ENCODE measurements at places on chromosomes 6 and 20. TPM values are rescaled to one million over a fixed set of nuclear protein-coding genes. Genes with fewer than 3 reads are reported as not detected.

The USP49 gene
- 3.3 TPM for total RNA-seq

The SCGN gene
- total RNA-seq, result 13.0 TPM

The XKR7 gene
- not detected for total RNA-seq

The IMPG1 gene
- total RNA-seq, result not detected

The TMEM244 gene
- not detected for total RNA-seq

The SEMG1 gene
- not detected for total RNA-seq

The CPNE5 gene
- total RNA-seq, result 3.0 TPM

The OR5V1 gene
- total RNA-seq, result not detected

The POPDC3 gene
- 0.79 TPM for total RNA-seq

DNA sequence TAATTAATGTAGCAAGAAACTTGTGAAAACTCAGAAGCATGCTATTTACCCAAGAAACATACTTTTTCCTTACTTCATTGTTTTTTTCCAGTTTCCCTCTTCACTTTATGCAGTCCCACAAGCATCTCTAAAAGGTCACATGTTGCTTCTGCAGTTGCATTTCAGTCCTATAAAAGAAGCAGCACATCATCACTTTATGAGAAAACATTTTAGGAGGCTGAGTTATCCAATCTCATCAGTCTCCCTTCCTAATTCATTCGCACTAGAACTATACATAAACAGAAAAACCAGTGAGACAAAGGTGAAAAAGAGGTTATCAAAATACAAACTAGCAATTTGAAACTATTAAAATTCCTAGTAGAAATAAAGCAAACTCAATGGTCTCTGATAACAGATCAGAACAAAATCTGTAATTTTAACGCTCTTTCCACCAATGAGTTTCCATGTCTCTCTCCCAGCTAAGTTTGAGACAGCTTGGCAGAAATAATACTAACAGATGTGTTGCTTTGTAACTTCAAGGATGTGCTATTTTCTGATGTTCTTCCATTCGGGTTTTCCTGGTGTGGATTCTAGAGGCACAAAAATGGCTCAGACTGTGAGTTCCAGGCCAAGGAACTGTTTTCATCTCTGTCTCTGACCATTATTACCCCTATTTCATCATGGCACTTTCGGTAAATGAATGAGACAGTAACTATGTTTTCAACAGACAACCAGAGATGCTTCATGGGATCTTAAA, 48.4 kb downstream of the ZHX3 start:
- no peak overlapping the region for H3K4me3 ChIP-seq
- H3K27ac ChIP-seq, result no peak overlapping the region
- DNase-seq, result no peak

GRCh38 chr20:63517376-63518309, 2.9 kb upstream of the PPDPF start:
- H3K4me3 ChIP-seq, result no peak overlapping the region
- H3K36me3 ChIP-seq, result no peaks in the 10 kb centered on the region
- peaks cover 22% of the 10 kb centered on the region for H3K4me1 ChIP-seq
- no peak overlapping the region for H3K27ac ChIP-seq
- no peak for DNase-seq

GRCh38 chr6:84967965-84968364, 203.6 kb upstream of the TBX18 start:
- H3K27ac ChIP-seq, result no peak overlapping the region
- H3K36me3 ChIP-seq, result no peaks in the 10 kb centered on the region
- no peaks in the 10 kb centered on the region for H3K4me1 ChIP-seq

DNA sequence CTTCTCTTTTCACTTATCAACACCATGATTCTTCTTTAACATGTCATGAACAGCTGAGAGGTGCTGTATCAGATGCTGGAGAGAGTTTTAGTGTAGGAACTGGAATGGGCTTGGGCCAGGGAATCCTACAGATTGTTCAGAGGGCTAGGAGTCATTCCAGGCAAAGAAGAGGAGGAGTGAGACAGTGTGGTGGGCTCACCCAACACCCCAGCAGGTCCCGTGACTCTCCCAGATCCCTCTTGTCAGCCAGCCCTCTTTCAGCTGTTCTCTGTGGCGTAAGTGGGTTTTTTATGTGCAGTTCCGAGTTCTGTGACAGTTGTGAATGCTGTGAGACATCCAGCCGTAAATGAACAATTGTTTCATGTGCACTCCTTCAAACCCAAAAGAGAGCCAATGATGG, 31.4 kb upstream of the CEP162 start:
- H3K27me3 ChIP-seq, result no peaks in the 10 kb centered on the region
- no peak overlapping the region for H3K4me3 ChIP-seq
- H3K27ac ChIP-seq, result no peak overlapping the region
- no peaks in the 10 kb centered on the region for H3K36me3 ChIP-seq

- H3K27ac ChIP-seq, result no peak overlapping the region
- DNase-seq, result no peak
- no peaks in the 10 kb centered on the region for H3K27me3 ChIP-seq
- H3K4me3 ChIP-seq, result no peak overlapping the region
These were observed 176.7 kb upstream of the COL21A1 start for GRCh38 chr6:56424064-56424463.

DNA sequence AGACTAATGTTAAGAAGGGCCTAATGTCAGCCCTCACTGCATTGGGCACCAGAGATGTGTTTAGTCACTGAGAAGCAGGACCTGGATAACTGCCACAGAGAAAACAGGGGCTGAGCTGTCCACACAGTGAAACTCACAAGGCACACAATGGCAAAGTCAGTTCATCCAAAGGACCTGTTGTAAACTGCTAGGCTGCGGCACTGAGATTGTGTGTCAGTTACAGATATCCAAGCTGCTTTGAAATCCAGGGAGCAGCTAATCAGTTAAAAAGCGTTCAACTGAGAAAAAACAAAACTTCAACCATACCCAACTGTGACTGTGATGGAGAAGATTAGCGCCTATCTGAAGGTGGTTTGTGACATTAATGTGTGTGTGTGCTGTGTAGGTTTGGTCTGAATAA, 27.8 kb upstream of the TMEM14A start:
- no peaks in the 10 kb centered on the region for H3K36me3 ChIP-seq
- H3K27me3 ChIP-seq, result peaks cover 5% of the 10 kb centered on the region

GRCh38 chr6:160420969-160421556, 72.9 kb downstream of the SLC22A3 start:
- H3K27me3 ChIP-seq, result no peaks in the 10 kb centered on the region
- no peak for DNase-seq
- H3K4me3 ChIP-seq, result no peak overlapping the region
- H3K36me3 ChIP-seq, result no peaks in the 10 kb centered on the region

- H3K27me3 ChIP-seq, result peaks cover 35% of the 10 kb centered on the region
- no peaks in the 10 kb centered on the region for H3K36me3 ChIP-seq
- no peak overlapping the region for H3K27ac ChIP-seq
- DNase-seq, result no peak
- H3K4me1 ChIP-seq, result no peaks in the 10 kb centered on the region
These were observed 48.4 kb downstream of the FOXF2 start for GRCh38 chr6:1437553-1438406.

GRCh38 chr20:58744836-58745235, 52.2 kb downstream of the NPEPL1 start:
- H3K36me3 ChIP-seq, result no peaks in the 10 kb centered on the region
- H3K4me1 ChIP-seq, result no peaks in the 10 kb centered on the region
- DNase-seq, result no peak
- H3K4me3 ChIP-seq, result no peak overlapping the region
- no peaks in the 10 kb centered on the region for H3K27me3 ChIP-seq
- H3K27ac ChIP-seq, result no peak overlapping the region

DNA sequence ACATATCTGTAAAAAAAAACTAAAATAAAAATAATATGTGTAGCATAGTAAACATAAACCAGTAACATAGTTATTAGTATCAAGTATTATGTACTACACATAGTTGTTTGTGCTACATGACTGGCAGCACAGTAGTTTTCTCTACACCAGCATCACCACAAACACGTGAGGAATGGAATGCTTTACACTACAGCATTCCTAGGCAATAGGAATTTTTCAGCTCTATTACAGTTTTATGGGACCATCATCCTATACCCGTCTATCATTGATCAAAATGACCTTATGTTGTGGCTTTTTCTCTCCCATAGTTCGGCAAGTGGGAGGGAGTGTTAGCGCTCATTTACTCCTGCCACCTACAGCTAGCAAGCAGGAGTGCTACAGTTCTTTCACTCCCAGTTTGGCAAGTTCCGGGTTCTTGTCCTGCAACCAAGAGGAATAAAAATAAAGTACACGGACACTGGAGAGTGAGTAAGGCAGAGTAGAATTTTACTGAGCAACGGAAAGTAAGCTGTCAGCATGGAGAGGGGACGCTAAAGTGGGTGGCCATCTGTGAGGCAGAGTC, 196.8 kb upstream of the HSF2 start:
- no peak overlapping the region for H3K4me3 ChIP-seq
- no peaks in the 10 kb centered on the region for H3K4me1 ChIP-seq
- no peaks in the 10 kb centered on the region for H3K36me3 ChIP-seq

DNA sequence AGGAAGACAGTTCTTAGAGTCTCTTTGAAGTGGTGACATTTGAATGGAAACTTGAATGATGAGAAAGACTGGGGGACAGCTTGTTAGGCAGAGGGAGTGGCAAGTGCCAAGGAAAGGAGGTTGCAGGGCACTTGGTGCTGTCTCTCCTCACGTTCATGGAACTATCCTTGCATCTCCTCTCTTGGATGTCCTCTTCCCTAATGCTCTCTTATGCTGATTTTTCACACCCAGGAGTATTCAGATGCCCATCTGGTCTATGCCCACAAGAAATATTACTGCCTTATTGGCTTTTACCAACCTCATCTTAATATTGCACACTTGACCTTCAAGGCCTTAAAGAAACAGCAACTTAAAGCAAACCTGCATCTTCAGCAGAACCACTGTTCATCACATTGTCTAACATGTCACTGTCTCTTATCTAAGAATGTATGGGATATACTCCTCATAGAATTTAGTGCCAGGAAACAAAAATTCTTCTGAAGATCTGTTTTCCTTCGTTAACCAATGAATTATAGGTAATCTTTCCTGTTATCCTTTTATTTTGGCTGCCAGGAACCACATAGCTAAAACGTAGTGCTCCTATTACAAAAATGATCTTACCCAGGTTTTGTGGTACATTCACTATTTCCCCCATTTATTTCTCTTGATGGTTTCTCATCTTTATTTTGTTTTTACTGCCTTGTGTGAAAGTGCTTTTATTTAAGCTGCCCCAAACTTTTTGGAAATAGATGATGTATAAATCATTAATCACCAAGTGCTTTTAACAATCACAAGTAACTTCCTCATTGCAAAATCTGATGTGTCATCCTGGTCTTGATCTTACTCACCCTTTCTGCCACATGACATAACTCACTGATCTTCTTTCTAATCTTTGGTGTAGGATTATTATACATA, 12.8 kb downstream of the RGS17 start:
- H3K27ac ChIP-seq, result no peak overlapping the region
- H3K4me3 ChIP-seq, result no peak overlapping the region
- H3K4me1 ChIP-seq, result no peaks in the 10 kb centered on the region
- DNase-seq, result no peak
- H3K27me3 ChIP-seq, result no peaks in the 10 kb centered on the region

- no peak overlapping the region for H3K4me3 ChIP-seq
- no peaks in the 10 kb centered on the region for H3K27me3 ChIP-seq
- no peaks in the 10 kb centered on the region for H3K36me3 ChIP-seq
- no peak for DNase-seq
- H3K27ac ChIP-seq, result no peak overlapping the region
These were observed 181.9 kb upstream of the PCSK2 start for GRCh38 chr20:17044891-17045290.

- H3K4me1 ChIP-seq, result peaks cover 6% of the 10 kb centered on the region
- H3K27me3 ChIP-seq, result no peaks in the 10 kb centered on the region
- H3K36me3 ChIP-seq, result no peaks in the 10 kb centered on the region
- no peak for DNase-seq
- no peak overlapping the region for H3K4me3 ChIP-seq
These were observed 71.7 kb downstream of the HIVEP1 start for GRCh38 chr6:12083763-12084162.

DNA sequence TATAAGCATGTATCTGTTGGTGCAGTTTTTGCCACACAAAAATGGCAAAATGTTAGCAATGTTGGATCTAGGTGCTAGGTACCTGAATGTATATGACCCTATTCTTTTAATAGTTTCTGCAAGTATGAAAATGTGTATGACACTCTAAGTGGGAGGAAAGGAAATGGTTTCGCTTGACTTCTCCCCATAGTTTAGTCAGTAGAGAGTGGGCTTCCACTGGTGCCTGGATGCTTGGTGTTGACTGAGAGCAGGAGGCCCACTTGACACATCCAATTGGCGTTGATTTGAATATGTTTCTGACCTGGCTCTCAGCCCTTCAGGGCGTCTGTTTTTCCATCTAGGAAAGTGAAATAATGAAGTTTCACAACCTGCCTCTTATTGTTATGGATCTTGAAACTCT, 41.8 kb upstream of the GABRR1 start:
- H3K27me3 ChIP-seq, result no peaks in the 10 kb centered on the region
- H3K4me3 ChIP-seq, result no peak overlapping the region
- no peak overlapping the region for H3K27ac ChIP-seq
- peaks cover 6% of the 10 kb centered on the region for H3K4me1 ChIP-seq
- no peaks in the 10 kb centered on the region for H3K36me3 ChIP-seq

DNA sequence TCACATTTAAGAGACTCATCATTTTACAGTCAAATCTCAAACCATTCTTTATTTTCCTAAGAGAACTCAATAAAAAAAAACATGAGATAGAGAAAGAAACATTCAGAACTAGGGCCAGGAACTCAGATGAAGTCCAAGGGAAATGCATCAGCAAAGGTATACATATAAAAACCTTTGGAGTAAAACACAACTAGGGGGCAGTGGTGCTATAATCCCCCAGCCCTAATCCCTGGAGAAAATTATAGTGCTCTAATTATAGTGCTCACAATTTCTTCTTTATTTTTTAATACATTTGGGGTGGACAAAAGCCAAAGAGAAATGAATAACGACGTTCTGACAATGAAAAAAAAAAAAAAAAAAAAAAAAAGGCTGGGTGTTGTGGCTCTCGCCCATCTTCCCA, 100.6 kb upstream of the EMILIN3 start:
- no peaks in the 10 kb centered on the region for H3K36me3 ChIP-seq
- H3K27ac ChIP-seq, result no peak overlapping the region
- no peaks in the 10 kb centered on the region for H3K27me3 ChIP-seq
- no peaks in the 10 kb centered on the region for H3K4me1 ChIP-seq
- H3K4me3 ChIP-seq, result no peak overlapping the region

GRCh38 chr6:73854998-73855718, 159.2 kb downstream of the CD109 start:
- no peak for DNase-seq
- H3K36me3 ChIP-seq, result no peaks in the 10 kb centered on the region
- H3K27ac ChIP-seq, result no peak overlapping the region
- H3K27me3 ChIP-seq, result no peaks in the 10 kb centered on the region
- H3K4me3 ChIP-seq, result no peak overlapping the region
- H3K4me1 ChIP-seq, result no peaks in the 10 kb centered on the region

DNA sequence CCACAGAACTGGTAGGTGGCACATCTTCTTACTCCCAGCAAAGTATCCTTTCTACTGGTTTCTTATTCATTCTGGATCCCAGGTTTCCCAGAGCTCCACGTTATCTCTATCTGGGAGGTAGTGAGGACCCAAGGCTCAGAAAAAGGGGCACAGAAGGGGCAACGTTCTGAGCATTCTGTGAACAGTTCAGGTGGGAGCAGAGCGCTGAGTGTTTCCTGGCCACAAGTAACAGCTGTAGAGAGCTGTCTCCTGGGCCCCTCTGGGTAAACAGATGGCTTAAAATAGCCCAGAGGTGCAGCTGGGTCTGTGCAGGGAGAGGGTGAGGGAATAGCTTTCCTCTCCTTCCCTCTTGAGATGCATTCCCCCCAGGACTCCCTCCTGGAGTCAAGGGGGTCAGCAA, 2.1 kb downstream of the APOBEC2 start:
- no peaks in the 10 kb centered on the region for H3K36me3 ChIP-seq
- H3K4me1 ChIP-seq, result peaks cover 6% of the 10 kb centered on the region
- no peak overlapping the region for H3K27ac ChIP-seq
- H3K4me3 ChIP-seq, result no peak overlapping the region
- no peak for DNase-seq

- H3K27ac ChIP-seq, result no peak overlapping the region
- peaks cover 5% of the 10 kb centered on the region for H3K4me1 ChIP-seq
- no peaks in the 10 kb centered on the region for H3K27me3 ChIP-seq
- no peaks in the 10 kb centered on the region for H3K36me3 ChIP-seq
These were observed 150.3 kb downstream of the PTPRK start for GRCh38 chr6:128370072-128370471.
